ENCODE measurements at places on chromosomes 3 and 15.

- peak; percentile 68 for DNase-seq
Observed at GRCh38 chr15:66578286-66578875, 12.6 kb upstream of the LCTL start.

GRCh38 chr3:148815316-148816110, 12.1 kb upstream of the CPB1 start:
- DNase-seq, result no peak

DNA sequence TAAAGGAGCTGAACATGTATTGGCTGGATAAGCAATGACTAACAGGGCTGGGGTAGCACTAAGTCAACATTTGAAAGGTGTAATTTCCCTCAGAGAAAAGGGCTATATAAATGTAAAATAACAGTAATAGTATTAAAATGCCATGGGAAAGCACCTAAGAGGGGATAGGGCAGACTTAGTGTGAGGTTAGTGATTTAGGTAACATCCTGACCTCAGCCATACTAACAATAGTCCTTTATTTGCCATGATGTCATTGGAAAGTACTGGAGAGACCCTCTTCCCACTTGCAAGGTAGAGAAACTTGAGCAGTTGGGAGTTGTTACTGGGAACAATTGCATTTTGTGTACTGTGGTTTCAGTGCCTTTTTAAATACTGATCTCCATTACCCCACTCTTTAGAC, 103.4 kb downstream of the LSAMP start:
- DNase-seq, result no peak

DNA sequence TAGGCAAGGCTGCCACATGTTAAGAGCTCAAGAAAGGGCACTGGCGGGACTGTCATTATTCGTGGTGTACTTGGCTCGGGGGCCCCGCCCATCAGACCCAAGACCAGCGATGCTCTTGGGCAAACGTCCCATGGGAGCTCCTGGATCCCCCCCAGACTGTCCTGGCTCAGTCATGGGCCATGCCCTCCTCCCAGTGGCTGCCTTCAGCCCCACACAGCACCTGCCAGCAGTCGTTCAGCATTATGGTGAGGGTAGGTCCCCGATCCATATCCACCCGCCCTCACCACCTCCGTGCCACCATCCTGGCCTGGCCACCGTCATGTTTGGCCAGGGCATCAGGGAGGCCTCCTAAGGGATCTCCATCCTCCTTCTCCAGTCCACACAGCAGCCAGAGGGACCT, 51.4 kb upstream of the IQSEC1 start:
- DNase-seq, result no peak

Data from fibroblast of upper back skin (primary cell).